Right atrium auricular region (tissue), 2 donors: ENCODE measurements at places on chromosomes 3 and 15.

- no peak for DNase-seq
Observed at GRCh38 chr15:60120100-60120499, 116.0 kb downstream of the FOXB1 start.

GRCh38 chr15:73583544-73583943 is 49.6 kb downstream of the NPTN start:
- no peak for DNase-seq

DNA sequence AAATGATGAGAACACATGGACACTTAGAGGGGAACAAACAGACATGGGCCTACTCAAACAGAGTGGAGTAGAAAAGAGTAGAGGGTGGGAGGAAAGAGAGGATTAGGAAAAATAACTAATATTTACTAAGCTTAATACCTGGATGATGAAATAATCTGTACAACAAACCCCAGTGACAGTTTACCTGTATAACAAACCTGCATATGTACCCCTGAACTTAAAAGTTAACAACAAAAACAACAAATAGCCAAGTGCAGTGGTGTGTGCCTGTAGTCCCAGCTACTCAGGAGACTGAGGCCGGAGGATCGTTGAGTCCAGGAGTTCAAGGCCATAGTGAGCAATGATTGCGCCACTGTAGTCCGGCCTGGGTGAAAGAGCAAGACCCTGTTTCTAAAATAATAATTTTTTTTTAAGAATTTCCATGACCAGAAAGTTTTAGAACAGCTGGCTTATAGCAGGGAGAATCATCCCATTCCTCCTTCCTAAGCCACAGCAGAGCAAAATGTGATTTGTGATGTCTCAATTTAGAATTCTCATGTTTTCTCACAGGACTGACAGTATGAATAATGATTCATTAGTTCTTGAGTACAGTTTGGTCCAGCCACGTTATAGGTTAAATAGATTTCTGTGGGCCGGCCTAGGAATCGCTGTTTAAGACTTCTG is 150.0 kb downstream of the ZNF609 start:
- DNase-seq, result no peak

DNA sequence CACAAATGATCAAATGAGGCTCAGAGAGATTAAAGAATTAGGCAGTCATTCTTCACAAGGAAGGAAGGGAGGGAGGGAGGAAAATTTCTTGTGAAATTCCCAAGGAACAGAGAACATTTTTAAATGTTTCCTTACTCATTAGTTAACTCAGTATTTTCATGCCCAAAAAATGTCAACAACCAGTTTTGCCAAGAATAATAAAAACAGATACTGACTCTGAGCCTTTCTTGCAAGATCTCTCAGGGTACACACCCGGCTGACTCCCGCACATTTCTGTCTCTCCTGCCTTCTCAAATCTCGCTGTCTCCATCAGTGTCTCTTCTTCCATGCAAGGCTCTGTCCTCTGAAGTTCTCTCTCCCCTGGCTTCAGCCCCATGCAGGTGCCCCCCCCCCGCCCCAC is 265.9 kb downstream of the TJP1 start:
- no peak for DNase-seq

DNA sequence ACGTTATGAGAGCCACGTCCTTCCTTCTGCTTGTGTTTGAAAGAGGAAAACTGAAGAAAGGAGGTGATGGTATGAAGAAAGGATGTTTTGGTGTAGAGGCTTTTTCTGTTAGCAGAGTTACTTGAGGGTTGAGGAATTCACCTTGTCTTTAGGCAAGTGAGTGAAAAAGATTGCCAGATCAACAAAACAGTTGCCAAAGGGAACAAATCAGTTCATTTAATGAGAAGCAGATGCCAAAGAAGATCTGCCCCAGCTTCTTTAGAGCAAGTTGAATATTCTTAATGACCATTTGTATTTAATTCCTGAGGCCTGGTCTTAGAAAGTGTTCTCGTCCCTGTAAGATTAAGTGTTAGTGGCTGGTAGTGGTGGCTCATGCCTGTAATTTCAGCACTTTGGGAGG is 2.6 kb downstream of the CHCHD6 start:
- DNase-seq, result no peak

GRCh38 chr3:45596290-45596791 is 1.8 kb downstream of the LIMD1 start:
- no peak for DNase-seq

DNA sequence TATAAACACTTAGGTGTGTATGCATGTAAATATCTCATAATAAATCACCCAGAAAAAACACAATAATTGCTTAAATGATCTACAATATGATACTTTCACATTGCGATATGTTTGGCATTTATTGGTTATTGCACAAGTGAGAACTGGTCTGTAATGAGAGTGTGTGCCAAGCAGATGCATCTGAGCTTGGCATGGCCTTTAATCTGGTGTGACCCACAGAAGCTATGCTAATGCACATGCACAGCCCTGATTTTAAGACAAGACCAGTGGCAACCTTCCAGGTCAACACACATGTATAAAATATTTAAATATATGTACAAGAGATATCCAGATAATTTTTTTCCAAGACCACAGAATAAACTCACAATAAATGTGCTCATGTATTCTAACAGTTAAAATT is 42.7 kb downstream of the C2CD4A start:
- DNase-seq, result no peak

DNA sequence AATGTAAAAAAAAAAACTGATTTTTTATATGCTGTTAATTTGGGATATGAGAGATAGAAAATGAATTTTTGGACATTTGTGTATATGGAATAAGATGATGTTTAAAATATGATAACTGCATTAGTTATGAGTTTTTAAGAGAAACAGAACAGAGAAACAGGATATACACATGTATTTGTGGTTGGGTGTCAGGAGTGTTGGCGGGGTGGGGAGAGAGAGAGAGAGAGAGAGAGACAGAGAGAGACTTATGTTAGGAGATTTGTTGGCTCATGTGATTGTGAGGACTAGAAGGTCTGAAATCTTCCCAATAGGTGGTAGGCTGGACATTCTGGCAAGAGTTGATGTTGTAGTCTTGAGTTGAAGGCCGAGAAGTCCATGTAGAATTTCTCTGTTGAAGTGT is 1121.6 kb upstream of the GBE1 start:
- DNase-seq, result no peak

DNA sequence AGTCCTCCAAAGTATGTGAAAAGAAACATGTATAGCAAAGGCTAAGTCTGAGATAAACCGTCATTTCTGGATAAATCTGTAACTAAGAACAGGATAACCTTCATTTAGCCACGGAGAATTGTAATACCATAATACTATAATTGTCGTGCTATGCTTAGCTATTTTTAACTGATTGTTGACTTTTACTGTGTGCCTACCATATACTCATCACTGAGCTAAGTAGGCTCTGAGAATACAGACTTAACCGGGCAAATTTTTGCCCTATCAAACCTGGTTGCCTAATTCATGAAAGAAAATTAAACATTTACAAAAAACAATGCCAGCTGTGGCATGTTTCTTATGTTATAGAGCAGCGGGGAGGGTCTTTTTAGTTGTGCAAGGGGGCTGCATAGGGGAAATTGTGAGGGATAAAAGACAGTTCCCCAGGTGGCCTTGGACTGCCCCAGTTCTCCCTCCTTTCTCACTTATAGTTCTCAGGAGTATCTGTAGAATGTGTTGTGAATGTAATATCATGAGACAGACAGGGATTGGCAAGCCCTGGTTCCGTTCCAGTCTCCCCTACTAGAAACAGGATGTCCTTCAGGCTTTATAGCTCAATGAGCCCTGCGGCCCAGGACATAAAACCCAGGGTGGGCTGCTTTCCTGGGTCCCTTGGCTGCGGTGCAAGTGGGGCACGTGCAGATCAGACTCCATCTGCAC is 318.5 kb downstream of the GBE1 start:
- DNase-seq, result no peak

DNA sequence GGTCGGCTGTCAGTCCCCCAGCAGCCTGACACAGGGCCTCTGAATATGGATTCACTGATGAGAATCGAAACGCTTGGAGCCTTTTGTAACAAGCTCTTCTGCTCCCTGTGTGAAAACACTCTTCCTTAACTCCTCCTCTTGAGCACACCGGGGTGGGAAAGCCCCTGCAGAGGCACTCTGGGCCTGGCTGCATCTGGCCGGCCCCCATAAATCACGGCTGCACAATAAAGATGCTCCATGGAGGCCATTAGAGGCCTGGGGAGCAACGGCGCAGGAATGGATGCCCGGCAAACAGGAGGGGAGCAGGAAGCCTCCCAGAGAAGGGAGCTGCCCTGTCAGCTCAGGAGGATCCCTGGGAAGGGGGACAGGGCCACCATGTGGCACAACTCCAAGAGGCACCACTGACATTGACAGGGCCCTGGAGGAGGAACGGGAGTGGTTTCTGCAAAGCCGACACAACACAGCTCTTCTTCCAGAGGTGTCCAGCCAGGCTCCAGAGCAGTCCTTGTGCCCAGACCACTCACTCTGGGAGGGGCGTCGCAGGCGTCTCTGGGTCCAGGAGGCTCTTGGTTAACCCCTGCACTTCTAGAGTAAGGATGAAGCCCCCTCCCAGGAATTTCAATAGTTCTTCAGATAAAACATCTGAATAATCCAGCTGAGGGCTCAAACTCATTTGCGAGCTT is 509.3 kb upstream of the PPP2R3A start:
- DNase-seq, result no peak

GRCh38 chr15:93261845-93262244 is 172.8 kb upstream of the RGMA start:
- no peak for DNase-seq

GRCh38 chr3:119013951-119014350 is 20.7 kb downstream of the IGSF11 start:
- DNase-seq, result no peak

DNA sequence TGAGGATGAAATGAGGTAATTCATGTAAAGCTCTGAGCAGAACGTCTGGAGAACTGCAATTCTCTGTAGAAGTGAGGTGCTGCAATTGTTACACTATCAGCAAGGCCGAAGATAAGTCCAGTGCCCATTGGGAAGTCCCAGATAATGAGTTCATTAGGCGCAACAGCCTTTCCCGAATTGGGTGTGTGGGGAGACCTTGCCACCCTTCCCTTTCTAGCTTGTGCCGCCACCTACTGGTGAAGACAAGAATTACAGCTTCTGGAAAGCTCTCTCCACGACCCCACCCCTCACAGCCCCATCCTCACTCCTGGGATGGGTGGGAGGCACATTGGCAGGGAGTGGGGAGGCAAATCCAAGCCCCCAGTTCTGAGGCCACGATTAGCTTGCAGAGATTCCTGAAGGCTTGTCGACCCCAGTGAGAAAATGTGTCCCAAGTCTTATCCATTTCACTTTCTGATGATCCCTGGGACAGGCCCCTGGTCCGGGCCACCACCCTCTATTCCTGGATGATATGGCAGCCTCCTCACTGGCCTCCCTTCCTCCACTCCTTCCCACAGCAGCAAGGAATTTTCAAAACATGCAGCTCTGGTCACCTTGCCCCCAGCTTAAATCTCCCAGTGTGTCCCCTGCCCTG is 36.4 kb downstream of the FAM3D start:
- peak; percentile 75 for DNase-seq

- no peak for DNase-seq
Observed at GRCh38 chr3:143060906-143061305, 58.7 kb upstream of the CHST2 start.

DNA sequence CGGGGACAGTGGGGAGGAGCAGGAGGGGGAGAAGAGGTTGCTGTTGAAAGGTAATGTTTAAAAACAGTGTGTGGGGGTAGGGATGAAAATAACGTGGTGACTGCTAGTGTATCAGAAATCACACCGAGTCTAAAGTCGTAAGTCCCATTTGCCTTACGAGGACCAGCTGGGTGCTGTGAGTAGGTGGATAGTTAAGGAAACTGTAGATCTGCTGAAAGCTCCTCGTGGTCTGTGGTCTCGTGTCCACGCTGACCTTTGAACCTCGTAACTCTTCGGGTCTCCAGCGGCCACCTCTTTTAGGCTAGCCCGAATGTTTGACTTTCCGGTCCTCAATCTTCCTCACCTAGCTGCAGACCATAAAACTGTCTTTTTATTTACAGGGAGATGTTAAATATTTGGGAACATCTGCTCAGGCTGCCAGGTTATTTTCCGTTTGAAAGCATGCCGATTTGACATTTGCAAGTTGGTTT is 29.3 kb upstream of the ST3GAL6 start:
- no peak for DNase-seq
